ENCODE measurements at places on chromosomes 4 and X. TPM values are rescaled to one million over a fixed set of nuclear protein-coding genes. Genes with fewer than 3 reads are reported as not detected.
A peak's percentile ranks its signal among the peaks of the same experiment; 100 is the strongest.

The F8A1 gene
- total RNA-seq: 1.1 TPM

The YY2 gene
- 0.72 TPM for total RNA-seq

The ANXA10 gene
- total RNA-seq: 1.1 TPM

The WNK3 gene
- 1.4 TPM for total RNA-seq

The HSFX3 gene
- not detected for total RNA-seq

The TKTL1 gene
- not detected for total RNA-seq

The RHOXF2 gene
- total RNA-seq: not detected

- no peak for DNase-seq
These were observed 12.5 kb upstream of the ART3 start for GRCh38 chr4:76061982-76062381.

GRCh38 chr4:151532001-151532708, 123.2 kb downstream of the FHIP1A start:
- DNase-seq: no peak

DNA sequence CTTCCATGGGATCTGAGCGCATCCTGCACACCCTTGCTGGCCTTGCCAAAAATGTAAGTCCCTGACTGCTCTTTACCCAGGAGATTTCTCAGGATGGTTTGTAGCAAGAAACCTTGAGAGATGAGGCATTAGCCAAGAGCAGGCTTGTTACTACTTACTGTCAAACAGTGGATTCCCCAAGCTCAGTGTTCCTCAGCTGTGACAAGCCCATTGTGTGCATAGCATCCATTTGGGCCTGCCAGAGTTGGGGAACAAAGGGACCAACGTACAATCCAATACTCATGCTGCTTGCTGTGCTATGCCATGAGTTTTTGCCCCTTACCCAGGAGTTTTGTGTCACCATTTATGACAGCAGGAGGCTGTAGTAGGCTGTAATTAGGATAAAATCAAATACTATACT, 267.6 kb downstream of the TENM3 start:
- no peak for DNase-seq

DNA sequence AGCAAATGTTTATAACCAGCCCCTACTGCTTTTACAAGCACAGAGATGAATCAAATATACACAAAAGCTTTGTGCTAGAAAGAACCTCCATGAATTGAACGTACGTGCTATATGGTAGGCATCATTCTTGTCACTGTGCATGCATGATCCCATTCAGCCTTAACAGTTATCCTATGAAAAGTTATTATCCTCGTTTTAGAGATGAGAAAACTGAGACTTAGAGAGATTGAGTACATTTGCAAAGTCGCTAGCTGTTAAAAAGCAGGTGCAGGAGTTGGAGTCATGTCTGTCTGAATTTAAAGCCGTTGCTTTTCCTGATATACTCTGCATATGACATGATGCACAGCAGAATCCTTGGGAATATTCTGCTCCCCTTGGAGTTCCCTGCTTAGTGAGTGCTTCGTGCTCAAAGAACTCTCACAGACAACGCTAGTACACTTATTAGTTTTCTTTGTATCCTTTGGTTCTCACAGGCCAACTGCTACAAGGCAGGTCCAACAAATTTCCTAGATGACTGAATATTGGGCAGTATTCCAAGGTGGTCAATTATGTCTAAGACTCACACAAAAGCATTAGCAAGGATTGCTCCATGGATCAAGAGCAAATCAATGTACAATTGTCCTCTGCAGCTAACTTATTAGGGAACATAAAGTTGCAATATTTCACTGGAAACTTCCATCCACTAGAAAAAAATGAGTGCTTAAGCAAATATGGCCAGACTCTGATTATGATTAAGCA, 42.8 kb upstream of the TRIM2 start:
- peak; percentile 32 for DNase-seq

GRCh38 chr4:41977709-41978108, 3.8 kb upstream of the DCAF4L1 start:
- DNase-seq: peak; percentile 57

- no peak for DNase-seq
These were observed 119.3 kb downstream of the CRLF2 start for GRCh38 chrX:1093121-1093520.

- peak; percentile 58 for DNase-seq
These were observed 351.2 kb downstream of the ARHGAP24 start for GRCh38 chr4:85826060-85826678.

DNA sequence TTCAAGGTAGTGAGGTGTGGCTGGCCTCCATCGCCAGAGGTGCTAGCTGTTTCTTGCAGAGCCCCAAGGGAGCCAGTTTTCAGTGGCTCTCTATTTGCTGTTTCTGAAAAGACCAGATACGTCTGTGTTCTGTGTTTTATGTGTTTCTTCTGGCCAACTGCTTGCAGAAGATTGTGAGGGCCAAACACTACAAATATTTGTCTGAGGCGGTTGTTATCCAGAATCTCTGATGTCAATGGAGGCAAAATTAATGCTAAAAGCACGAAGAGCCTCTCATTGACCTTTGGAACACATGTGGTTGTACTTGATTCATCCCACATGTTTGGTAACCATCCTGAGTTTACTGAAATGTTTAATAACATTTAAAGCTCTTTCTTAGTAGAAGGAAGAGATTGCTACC, 113.9 kb downstream of the CT47B1 start:
- DNase-seq: peak; percentile 5
